ENCODE measurements at places on chromosomes 11 and 22.

GRCh38 chr11:35100013-35100383 lies 39.0 kb upstream of the CD44 start:
- DNase-seq, result no peak

DNA sequence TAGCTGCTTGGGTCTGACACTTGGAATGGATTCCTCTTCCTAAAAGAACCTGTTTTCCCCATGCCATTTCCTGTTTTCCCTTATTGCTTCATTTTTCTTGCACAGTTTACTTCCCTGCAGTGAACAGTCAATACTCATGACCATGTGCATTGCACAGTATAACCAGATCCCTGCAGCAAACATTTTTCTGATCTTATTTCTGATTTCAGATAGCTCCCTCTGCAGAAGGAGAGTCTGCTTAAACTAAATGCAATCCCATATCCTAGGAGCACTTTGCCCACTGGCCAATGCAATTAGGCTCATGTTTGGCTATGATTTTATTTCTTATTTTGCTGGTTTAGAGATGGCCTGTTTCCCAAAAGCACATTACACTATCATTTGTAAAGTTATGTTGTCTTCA lies 96.7 kb upstream of the CD44 start:
- DNase-seq, result no peak

- no peak for DNase-seq
Measured at GRCh38 chr22:17120281-17120680, 879 bp downstream of the TMEM121B start.

DNA sequence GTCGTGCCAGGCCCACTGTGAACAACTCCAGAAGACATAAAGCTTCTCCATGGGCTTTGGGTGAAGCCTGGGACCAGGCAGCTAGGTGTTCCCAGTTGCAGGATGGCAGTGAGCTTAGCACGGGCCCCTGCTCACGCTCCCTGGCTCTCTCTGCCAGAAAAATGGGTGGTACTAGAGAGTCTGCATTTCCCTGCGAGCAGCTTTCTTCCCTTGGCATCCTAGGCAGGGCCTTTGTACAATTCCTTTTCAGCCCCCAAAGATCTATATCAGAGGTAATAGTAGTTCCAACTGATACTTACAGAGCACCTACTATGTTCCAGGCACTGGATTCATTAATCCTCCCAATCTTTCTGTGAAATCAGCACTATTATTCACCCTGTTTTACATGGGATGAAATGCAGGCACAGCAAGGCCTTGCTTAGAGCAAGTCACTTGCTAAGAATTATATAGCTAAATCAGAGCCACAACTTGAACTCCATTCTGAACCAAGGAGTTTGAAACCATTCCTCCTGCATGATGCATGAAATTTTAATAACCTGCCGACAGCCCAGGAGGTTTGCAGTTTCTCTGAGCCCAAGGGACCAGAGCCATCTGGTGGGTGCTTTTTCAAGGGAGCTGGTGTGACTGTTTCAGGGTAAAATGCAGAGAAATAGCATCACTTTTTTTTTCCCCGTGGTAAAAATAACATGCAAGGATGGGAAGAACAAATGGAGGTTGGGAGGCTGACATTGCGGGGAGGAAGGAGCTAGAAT lies 22.7 kb downstream of the NAV2 start:
- DNase-seq, result no peak

GRCh38 chr11:34603129-34604001 lies 17.5 kb upstream of the EHF start:
- DNase-seq, result no peak

- no peak for DNase-seq
Measured at GRCh38 chr11:9669954-9670353, 6.1 kb downstream of the SWAP70 start.

DNA sequence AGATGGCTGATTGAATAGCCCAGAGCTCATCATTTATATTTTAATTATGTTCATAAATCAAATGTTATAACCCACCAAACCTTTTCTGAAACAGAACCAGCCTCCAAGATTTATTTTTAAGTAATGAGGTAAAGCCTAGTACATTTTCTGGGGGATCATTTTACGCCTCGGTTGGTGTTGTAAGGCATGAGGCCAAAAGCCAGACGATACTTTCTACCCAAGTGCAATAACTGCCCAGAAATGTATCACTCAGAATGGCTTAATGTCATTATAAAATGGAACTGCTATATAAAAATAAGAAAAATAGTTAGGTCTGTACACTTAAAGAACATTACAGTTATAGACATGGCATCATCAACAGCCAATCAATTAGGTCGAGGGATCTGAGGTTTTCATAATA lies 283.3 kb downstream of the CADM1 start:
- no peak for DNase-seq

DNA sequence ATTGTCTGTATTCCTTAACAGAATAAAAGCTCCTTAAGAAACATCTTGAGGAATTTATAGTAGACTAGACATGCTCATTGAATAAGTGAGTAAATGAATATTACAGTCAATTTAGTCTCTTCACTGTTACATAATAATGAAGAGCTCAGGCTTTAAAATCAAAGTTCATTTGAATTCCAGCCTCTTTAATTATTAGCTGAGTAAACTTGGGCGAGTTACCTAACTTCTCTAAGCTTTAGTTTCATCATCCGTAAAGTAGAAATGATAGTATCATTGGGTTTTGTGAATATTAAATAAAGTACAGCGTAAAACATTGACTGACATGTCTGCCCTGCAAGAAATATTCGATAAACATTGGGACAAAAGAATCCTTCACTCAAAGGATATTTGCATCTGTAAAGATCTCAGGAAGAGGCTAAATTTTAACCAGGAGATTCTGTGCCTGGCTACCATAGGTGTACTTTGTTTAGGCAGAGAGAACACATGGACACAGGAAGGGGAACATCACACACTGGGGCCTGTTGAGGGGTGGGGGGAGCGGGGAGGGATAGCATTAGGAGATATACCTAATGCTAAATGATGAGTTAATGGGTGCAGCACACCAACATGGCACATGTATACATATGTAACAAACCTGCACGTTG lies 15.2 kb upstream of the BBOX1 start:
- DNase-seq, result no peak

- no peak for DNase-seq
Measured at GRCh38 chr11:117547195-117547850, 219.7 kb downstream of the CEP164 start.

GRCh38 chr11:68659158-68659921 lies 25.0 kb upstream of the GAL start:
- DNase-seq, result no peak

- no peak for DNase-seq
Measured at GRCh38 chr22:20298110-20298802, 21.6 kb downstream of the DGCR6L start.

DNA sequence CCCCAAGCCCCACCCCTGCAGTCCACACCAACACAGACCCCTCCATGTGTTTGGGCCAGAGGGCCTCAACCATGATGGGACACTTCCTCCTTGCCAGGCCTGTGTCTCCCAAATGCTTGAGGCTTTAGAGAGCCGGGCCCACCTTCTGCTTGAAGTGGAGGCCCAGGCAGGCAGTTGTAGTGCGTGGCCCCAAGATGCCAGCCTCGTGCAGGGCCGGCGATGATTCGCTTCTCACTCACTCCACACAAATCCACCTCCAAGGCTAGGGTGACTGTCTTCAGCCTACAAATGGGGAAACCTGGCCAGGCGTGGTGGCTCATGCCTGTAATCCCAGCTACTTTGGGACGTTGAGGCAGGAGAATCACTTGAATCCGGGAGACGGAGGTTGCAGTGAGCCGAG lies 5.7 kb downstream of the PRR5 start:
- DNase-seq, result no peak

DNA sequence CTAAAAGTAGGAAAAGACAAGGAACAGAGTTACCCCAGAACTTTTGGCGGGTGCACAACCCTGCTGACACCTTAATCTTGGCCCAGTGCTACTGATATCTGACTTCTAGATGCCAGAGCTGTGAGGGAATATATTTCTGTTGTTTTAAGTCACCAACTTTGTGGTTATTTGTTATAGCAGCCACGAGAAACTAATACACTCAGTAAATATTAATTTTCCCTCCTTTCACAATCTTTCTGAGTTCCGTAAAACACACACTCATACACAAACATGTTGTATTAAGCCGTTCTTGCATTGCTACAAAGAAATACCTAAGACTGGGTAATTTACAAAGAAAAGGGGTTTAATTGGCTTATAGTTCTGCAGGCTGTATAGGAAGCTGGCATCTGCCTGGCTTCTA lies 16.1 kb upstream of the ZDHHC13 start:
- no peak for DNase-seq

- no peak for DNase-seq
Measured at GRCh38 chr11:71322861-71323582, 70.6 kb upstream of the SHANK2 start.

- DNase-seq, result no peak
Measured at GRCh38 chr11:128906185-128907050, 15.3 kb downstream of the KCNJ5 start.

DNA sequence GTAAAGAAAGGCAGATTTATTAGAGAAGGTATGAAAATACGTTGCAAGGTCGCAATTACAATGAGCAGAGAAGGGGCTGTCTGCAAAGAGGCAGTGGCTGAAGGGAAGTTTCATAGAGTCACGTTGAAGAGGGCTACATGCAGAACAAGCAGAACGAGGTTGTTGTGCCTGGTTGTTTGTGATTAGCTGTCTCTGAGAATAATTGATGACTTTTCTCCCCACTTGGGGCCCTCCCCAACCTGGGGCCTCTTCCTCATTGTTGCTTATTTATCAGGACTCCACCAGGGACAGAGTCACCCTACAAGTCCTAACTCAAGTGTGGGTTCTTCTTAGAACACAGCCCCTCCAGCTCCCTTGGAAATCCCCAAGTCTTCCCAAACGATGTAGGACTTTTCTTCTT lies 29.1 kb downstream of the CSF2RB start:
- no peak for DNase-seq

DNA sequence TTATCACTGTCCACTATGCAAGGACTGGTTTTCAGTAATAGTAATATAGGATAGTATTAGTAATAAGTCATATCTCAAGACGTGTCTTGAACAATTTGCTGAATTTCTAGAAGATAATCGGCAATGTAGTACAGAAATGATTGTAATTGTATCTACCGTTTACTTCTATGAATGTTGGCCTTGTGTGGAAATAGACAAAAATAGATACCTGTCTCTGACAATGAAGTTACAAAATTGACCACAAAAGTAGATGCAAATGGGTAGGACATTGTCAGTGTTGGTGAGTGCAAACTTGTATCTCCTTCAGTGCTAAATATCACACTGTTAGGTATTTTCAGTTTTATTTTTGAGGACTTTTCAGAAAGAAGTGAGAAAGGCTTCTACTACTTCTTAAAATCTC lies 43.1 kb downstream of the SVIP start:
- no peak for DNase-seq

DNA sequence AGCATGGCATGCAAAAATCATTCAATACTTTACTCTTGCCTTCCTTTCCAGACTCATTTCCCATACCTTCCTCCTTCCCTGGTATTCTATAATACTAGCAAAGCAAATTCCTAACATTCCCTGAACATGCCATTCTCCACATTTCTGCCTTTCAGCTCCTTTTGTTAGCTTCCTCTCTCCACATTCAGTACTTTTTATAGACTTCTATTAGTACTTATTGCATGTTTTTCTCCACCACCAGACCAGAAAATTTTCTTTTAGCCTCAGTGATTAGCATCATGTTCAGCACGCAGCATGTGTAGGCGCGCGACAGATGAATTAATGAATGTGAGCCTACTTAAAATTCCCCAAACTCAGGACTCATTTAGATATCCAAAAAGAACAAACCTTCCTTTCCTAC lies 935.3 kb downstream of the DLG2 start:
- no peak for DNase-seq

DNA sequence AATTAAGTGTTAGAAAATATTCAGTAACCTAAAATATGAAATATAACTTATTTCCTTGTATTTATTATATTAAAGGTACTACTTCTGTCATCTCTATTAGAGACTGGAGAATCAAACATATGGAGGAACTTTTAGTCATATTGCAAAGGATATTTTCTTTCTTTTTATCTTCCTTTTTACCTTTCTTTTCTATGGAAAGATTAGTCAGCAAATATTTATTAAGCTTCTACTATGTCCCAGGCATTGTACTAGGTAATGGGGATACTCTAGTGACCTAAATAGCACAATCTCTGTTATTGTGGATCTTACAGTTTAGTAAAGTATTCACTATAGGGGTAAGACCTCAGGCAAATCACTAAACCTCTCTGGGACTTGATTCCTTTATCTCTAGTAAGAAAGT lies 18.3 kb downstream of the SIK2 start:
- no peak for DNase-seq

GRCh38 chr11:67022341-67022933 lies 497 bp upstream of the SYT12 start:
- DNase-seq, result no peak
